ENCODE measurements at places on chromosomes 5 and 9.

GRCh38 chr5:44842496-44843282, 33.9 kb downstream of the MRPS30 start:
- DNase-seq = no peak

GRCh38 chr9:109451311-109452025, 46.6 kb downstream of the PTPN3 start:
- DNase-seq = no peak

- DNase-seq = no peak
These were observed 23.5 kb upstream of the IL7R start for GRCh38 chr5:35833224-35833623.

DNA sequence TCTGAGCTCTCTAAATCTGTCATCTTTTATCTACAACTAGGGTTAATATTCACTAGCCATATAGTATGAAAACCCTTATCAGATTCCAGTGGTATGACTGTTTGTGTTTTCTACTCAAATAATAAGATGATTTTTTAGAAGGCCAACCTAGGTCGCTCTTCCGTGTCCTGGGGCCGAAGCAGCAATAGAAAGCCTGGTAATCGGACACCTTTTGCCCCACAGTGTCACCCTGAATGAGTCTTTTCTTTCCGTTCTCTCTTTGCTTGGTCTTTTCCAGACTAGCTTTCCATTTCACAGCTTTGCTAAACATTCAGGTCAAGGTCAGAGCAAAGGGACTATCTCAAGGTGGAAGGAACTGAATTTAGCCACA, 243.3 kb upstream of the ANKRD55 start:
- no peak for DNase-seq
